ENCODE measurements at places on chromosomes 7 and 10.

- no peak for DNase-seq
These were observed 67.6 kb downstream of the OSBPL3 start for GRCh38 chr7:24912424-24912823.

DNA sequence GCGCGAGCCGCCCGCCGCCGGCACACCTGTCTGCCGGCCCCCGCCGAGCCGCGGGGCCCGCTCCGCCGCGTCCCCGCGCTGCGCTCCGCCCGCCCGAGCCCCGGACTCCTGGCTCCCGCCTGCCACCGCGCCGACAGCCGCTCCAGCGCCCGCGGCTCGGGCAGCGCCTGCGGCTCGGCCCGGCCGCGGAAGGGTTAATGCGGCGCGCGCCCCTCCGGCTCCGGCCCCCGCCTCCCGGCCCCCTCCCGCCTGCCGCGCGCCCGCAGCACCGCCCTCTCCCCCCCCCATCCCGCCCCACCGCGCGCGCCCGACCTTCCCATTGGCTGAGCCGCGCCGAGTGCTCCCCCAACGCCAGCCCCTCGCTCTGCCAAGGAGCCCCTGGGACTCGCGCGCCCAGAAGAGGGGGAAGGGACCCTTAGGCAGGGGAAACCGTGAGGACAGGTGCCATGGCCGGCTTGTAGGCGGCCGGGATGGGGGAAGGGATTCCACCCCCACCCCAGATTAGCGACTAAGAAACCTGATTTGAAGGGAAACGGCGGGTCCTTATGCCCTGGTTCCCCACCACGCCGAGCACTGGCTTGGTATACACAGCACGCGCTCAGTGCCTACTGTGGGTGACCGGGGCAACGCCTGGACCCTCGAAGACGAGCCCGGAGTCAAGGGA lies at the start of gene KCNH2:
TSS of gene KCNH2 (minus strand) at position 196 of the 664 bp plus-strand sequence. CDS start 408 bp downstream, outside the sequence.
- DNase-seq: no peak

- DNase-seq: no peak
These were observed 17.8 kb upstream of the ZKSCAN1 start for GRCh38 chr7:99997545-99998137.

DNA sequence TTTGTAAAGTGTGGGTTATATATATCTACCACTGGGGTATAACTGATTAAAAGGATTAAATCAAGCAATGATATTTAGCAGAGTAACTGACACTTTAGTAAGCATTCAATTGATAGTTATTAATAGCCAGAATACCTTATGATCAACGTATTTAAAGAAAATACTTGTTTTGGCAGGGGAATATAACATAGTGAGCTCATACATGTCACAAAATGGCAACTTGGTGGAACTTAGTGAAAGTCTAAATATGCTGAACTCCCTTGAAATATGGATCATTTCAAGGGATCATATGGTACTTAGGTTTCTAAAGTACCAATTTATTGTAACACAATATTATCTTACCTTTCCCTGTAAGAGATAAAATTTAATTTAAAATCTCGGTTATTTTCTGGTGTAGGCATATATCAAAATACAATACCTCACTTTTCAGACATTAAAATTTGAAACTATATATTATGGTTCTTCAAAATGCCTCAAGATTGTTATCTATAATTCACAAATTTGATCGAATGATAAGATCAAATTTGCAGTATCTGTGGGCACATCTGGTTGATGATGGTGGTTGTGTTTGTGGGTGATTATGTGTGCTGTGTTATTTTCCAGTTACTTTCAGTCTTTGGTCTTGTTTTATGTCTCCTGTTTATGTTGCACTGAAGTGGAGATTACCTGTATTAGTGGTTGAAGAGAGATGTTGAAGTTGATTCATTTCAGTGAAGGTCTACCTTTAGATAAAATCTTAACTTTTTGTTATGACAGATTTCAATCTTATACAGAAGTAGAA lies 5.2 kb downstream of the ARL4A start:
- no peak for DNase-seq

DNA sequence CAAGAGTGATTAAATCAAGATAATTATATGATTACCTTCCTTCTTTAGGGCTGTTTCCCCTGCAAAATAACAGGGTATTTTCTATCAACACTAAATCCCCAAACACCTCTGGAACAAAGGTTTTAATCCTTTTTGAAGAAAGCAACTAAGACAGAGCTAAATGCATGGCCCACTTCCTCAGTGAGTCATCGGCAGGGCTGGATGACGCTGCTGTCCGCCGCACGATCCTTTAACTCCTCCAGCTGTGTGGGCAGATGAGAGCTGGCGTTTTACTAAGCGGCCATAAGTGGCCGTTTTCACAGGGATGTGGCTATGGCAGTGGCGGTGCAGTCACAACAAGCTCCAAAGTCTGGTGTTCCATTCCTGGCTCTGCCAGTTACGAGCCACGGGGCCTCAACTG lies 76.0 kb upstream of the C1QL3 start:
- no peak for DNase-seq

DNA sequence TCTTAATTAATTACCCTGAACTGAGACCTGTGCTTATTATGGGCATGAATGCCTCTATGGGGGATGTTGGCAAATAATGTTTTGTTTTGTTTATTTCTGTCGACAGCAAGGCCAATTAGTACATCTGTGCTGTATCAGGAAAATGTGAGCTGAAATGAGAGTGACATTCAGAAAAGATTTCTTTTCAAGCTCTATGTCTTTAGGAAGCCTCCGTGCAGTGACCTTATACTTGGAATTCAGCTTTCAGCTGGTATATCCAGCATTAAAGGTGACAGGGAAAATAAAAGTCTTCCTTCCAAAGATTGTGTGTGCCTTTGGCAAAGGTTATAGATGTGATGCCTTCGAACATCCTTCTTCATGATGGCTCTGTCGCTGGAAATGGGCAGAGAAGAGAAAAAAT lies 1061.1 kb downstream of the SORCS3 start:
- DNase-seq: no peak

GRCh38 chr7:151796091-151796870 lies 80.6 kb downstream of the PRKAG2 start:
- DNase-seq: peak; percentile 18

DNA sequence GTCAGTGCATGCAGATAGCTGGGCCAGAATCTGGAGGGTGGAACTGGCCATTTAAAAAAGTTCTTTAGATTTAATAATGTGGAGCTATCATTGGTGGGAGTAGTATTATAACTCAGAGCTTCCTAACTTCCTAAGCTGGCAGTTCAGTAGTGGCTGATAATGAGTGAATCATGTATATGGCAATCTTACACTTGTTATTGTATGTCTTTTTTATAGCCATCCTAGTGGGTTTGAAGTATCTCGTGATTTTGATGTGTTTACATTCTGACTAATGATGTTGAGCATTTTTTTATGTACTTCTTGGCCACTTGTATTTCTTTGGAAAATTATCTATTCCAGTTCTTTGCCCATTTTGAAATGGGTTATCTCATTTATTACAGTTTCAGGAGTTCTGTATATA lies 15.4 kb downstream of the TFAM start:
- peak; percentile 54 for DNase-seq

DNA sequence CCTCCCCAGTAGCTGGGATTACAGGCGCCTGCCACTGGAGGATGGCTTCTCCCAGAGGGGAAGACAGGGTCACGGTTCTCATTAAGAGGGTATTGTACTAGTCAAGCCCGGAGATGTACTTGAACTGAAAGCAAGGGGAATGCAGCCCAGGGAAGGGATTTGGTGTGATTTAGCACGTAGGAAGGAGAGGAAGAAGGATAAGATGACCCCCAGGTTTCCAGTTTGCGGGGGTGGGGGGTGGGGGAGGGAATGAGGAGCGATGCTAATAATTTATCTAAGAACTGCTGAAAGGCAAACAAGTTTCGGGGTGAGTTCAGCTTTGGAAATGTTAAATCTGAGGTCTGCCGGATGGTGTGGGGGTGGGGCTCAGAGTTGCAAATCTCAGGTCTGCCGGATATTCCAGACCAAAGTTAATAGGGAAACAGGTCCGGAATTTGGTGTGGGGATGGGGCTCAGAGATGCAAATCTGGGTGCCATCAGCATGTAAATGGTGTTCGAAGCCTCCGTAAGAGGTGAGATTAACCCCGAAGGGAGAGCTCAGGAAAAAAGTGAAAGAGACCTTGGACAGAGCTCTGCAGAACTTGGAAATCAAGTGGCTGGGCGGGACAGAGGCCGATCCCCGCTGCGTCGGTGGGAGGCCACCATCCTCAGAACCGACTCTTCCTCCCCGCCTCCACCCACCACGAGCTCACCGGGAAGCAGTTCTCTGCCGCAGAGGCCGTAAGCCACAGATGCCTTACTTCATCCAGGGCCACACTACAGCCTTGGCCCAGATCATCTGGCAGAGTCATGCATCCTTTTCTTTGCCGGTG lies 1.6 kb upstream of the SEPHS1 start:
- DNase-seq: peak; percentile 21

DNA sequence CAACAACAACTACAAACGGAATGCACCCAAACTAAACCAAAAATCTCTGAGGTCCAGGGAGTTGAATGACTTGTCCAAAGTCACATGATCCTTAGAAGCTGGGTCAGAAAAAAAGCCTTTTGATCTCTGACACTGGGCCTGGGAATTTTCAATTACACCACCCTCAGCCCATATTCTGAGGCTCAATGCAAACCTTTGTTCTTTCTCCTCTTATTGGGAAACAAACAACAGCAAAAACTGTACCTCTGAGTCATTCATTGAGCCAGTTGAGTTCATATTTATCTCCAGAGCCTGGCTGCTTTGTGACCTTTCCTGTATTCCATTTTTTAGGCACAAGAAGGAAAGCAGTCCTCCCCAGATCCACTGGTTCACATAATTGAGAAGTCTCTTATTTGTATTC lies 51.2 kb upstream of the SORCS1 start:
- DNase-seq: no peak

DNA sequence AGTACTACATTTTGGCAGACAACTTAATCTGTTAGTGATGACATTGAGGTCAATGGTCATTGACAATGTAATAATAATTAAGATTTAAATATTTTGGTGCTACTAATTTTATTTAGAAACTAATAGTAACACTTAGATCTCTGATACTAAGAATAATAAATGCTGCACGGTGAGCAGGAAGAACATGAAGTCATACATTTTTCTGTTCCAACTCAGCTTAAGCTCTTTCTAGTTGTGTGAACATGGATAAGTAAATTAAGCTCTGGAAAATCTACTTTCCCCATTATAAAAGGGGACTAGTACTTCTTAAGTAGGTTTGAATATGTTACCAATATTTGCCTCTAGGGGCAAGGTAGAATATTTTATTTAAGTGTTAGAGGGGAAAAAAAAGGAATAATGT lies 65.9 kb upstream of the MEOX2 start:
- DNase-seq: no peak

GRCh38 chr10:62496925-62497324 lies 122.8 kb downstream of the ZNF365 start:
- no peak for DNase-seq

DNA sequence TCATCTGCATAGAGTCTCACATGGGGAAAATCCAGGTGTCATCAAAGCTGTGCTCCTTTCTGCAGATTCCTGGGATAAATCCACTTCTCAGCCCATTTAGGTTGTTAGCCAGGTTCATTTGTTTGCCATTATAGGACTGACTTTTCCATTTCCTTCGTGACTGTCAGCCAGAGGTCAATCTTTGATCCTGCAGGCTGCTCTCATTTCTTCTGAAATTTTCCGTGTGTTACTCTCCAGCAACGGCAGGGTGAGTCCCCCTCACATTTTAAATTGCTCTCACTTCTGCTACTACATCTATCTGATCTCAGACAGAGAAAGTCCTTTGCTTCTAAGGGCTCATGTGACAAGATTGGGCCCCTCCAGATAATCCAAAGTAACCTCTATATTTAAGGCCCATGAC lies 150.7 kb upstream of the BET1 start:
- no peak for DNase-seq

GRCh38 chr7:15326044-15326644 lies 235.7 kb downstream of the AGMO start:
- DNase-seq: peak; percentile 18

- no peak for DNase-seq
These were observed 64.9 kb downstream of the PLPP4 start for GRCh38 chr10:120521880-120522279.

GRCh38 chr10:79127151-79127961 lies 58.6 kb downstream of the ZMIZ1 start:
- no peak for DNase-seq

- no peak for DNase-seq
These were observed 438.0 kb upstream of the CELF2 start for GRCh38 chr10:10579709-10580108.

GRCh38 chr10:12063483-12063818 lies 5.3 kb upstream of the DHTKD1 start:
- DNase-seq: no peak
